ENCODE measurements at places on chromosomes 16 and 17.

GRCh38 chr16:83870830-83871229 lies 28.1 kb upstream of the MLYCD start:
- no peak for DNase-seq

DNA sequence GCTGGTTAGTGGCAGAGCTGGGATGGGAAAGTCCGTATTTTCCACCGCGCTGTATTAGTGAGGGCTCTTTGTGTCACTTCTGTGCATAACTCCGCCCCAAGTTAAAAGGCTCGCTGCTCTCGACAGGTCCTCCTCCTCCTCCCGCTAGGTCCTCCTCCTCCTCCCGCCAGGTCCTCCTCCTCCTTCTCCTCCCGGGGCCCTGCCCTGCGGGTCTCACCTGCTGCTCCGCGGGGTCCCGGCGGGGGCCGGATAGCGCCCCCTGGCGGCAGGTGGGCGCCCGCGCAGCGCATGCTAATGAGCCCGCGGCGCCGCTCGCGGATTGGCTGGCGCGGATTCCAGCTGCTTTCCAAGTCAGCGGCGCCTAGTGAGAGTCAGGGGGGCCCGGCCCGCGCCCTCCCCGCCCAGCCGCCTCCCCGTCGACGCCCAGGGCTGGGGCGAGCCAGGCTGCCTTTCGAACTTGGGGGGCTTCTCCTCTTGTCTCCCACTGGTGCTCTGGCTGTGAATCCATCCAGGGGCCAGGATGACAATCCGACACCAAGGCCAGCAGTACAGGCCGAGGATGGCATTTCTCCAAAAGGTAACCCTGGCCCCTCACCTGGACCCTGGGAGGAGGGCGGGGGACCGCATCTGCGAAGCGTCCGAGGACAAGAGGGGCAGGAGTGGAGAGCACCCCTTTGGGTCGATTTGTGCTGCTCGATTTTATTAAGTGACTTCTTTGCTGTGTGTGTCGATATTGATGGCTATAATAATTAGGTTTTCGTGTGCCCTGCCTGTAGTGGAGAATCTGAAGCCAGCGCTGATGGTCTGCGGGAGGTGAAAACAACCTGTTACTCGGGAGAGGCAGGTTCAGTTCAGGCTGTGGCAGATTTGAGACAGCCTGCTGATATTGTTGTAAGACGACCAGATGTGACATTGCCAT lies at the start of gene RGS9:
Gene RGS9, plus strand, starts transcription at position 350 of the 919 bp plus-strand sequence. Its CDS starts 171 bp downstream, at position 521.
- peak; percentile 49 for DNase-seq

DNA sequence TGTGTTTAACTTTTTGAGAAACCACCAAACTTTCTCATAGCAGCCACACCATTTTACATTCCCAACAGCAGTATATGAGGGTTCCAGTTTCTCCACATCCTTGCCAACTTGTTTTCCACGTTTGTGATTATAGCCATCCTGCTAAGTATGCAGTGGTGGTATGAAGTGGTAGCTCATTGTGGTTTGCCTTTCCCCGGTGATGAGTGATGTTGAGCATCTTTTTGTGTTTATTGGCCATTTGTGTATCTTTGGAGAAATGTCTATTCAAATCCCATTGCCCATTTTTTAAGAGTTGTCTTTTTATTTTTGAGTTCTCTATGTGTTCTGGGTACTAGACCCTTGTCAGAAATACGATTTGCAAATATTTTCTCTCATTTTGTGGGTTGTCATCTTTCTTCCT lies 17.4 kb downstream of the SF3B3 start:
- DNase-seq: no peak

DNA sequence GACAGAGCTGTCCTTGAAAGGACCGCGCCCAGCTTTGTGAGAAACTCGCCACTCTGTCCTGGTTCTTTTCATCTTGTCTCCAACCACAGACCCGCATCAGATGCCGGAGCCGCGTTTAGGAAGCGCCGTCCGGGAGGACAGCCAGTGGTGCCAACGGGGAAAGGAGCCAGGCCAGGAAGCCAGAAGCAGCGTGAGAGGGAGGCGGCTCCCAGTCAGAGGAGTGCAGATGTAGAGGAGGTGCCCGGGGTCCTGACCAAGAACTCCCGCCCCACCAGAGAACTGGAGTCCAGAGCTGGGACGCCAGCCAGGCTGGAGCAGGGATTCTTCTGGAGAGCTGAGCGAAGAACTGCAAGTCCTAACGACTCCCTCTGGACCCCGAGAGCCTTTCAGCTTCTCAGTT lies 49.3 kb upstream of the TNRC6C start:
- DNase-seq: no peak
